ENCODE measurements at places on chromosomes 5 and 9. TPM values are rescaled to one million over a fixed set of nuclear protein-coding genes. Genes with fewer than 3 reads are reported as not detected.

DNA sequence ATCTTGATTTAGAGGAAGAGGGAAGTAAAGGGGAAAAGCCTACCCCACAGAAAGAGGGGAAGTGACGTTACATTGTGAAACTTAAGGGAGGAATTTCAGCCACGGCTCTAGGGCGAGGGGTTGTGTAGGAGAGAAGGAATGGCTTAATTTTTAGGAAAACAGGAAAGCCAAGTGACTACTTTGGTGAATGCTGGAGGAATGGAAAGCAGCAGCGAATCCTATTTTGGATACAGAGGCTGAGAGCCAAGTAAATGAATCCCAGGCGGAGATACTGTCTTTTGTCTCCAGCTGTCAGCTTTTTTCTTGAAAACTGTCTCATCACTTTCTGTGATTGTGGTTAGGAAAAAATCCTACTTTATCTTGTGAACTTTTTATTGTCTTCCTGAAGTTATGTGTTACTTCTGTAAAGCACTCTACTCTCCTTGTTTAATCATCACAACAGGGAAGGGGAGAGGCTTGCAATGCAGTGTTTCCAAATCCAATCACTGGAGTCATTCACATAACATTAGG, 188.4 kb downstream of the TSSK1B start:
- no peak for DNase-seq

DNA sequence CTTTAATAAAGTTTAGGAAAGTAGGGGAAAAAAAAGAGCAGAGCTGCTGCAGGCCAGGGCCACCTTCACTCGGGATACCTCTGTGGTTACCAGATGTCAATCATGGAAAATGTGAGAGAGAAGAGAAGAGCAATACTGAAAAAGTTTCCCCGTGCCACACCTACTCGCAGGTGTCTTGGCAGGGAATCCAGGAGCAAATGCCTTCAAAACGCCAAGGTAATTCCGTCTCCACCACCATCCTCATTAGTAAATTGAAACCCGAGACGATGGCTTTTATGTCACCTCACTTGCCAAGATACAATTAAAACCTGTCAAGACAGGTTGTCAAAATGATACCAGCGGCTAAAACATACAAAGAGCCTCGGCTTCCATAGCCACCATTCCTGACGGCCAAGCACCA, 49.7 kb downstream of the FAM81B start:
- no peak for DNase-seq

DNA sequence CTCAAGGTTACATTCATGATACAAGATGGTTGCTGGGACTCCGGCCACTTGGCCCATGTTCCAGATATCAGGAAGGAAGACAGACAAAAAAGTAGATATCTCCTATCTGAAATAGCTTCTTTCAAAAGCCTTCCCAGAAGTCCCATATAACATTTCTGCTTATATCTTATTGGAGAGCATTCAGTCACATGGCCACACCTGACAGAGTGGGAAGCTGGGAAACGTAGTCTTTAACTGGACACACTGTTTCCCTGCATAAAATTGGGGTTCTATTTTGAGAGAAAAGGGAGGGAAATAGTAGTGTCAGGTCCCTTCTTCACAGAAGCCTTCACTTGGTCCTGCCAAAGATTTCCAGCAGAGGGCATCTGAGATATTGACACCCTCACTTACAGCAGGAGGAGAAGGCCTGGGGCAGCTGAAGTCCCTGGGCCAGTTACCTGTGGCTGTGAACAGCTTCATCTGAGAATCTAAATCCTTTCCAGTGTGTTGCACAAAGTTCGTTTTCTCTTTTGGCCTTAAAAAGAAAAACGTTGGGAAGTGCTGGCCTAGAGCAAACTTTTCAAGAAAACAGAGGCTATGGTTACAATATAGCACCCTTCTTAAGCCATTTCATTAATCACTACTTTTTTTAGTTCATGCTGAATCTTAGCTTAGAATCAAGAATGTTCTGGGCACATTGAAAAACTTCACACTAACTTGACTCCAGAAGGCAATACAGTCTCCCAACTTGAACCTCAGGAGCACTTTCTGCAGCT, 33.5 kb downstream of the SPEF2 start:
- DNase-seq: no peak

Gene POU5F2
- total RNA-seq: 0.32 TPM

- no peak for DNase-seq
Observed at GRCh38 chr5:122849771-122850170, 4.4 kb downstream of the SNX24 start.

DNA sequence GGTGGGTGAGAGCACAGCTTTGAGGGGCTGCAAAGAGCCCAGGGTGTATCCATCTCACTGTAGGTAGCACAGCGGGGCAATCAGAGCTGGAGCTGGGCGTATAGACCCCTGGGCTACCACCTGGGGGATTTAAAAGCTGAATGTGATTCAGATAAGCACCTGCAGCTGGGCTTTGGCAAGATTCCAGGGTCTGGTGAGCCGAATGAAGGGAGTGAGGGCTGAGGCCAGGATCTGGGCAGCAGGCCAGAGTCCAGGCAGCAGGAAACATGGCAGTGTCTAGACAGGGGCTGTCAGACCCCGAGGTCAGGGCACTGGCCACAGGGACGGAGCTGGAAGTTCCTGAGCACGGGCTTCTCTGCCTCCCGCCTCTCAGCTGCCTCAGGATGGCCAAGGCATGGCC, 8.7 kb downstream of the ASS1 start:
- DNase-seq: no peak

DNA sequence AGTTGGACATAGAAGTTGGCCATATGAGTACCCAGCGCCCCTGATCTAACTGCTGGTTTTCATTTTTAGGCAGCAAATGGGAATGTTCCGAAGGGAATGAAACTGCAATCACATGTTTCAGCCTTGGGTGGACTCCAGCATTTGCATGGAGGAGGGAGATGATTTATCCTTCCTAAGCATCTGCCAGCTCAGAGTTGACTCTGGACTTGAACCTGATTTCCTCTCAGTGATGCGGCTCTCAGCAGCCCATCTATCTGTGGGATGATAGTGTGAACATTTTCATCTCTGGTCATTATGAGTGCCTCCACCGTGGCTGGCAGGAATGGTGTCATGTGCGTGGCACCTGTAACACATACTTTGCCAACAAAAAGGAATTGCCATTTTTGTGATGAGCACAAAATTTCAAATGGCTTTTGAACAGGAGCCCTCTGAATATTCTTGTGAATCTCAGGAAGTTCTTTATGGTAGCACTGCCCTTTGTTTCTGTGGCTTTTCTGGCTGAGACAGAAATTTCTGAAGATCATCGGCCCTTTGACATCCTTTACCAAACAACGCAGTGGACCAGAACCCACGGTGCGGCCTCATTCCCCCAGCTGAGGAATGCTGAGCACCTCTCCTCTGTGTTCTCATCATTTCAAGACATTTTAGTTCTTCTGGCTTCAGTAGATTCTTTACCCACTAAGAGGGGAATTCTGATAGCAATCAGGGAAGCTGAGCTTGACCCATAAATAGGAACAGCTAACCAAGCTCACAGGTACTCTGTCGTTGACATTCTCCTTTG, 28.5 kb downstream of the FUBP3 start:
- no peak for DNase-seq

- DNase-seq: no peak
Observed at GRCh38 chr9:127163409-127163808, 41.0 kb upstream of the ANGPTL2 start.

DNA sequence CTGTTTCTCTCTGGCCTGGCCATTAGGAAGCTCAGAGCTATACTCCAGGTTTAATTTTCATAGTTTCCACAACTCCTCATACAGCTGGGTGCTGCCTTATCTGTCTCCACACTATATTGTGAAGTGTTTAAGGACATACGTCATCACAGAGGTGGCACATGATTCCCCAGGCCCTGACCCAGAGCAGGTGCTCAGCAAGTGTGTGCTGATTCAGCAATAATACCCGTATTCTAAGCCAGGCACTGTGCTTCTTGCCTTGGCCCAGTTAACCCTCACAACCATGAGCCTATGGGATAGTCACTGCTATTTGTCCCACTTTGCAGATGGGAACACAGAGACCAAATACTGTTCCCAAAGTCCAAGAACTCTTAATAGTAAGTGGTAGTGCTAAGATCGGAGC, 93.5 kb upstream of the SMIM23 start:
- DNase-seq: no peak

- DNase-seq: no peak
Observed at GRCh38 chr5:14342306-14342705, 199.2 kb downstream of the TRIO start.

Gene NR3C1
- 55.8 TPM for total RNA-seq

DNA sequence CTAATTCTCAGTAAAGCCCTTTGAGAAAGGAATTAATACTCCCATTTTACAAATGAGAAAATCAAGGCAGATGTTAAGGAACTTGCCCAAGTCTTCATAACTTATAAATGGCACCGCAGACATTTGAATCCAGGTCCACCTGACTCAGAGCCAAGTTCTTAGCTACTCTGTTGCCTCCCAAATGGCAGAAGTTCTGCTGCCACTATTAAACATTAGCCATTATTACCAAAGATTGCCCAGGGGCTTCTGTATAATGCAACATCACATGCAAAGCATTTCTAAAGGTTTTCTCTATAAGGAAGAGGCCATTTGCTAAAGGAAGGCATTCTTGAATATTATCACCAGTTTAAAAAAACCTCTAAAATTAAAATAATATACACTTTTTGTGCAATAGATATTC, 28.3 kb downstream of the TPD52L3 start:
- DNase-seq: no peak

DNA sequence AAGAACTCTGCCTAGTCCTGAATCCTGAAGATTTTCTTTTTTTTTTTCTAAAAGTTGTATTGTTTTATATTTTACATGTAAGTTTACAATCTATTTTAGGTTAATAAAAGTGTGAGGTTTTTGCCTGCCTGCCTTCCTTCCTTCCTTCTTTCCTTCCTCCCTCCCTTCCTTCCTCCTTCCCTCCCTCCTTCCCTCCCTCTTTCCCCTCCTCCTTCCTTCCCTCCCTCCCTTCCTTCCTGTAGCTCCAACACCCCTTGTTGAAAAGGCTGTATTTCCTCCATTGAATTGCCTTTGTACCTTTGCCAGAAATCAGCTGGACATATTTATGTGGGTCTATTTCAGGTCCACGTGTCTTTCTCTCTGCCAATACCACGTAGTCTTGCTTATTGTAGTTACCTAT, 46.6 kb downstream of the CACNA1B start:
- DNase-seq: no peak

Gene CARTPT
- not detected for total RNA-seq

Data from psoas muscle (tissue), 8 donors.